ENCODE measurements at places on chromosomes 2 and 18.

GRCh38 chr2:174124181-174124580, 124.2 kb downstream of the OLA1 start:
- DNase-seq: no peak

- DNase-seq: no peak
Measured at GRCh38 chr2:68925295-68925896, 27.3 kb downstream of the GKN2 start.

GRCh38 chr2:72794572-72794971, 31.3 kb downstream of the EXOC6B start:
- DNase-seq: no peak

DNA sequence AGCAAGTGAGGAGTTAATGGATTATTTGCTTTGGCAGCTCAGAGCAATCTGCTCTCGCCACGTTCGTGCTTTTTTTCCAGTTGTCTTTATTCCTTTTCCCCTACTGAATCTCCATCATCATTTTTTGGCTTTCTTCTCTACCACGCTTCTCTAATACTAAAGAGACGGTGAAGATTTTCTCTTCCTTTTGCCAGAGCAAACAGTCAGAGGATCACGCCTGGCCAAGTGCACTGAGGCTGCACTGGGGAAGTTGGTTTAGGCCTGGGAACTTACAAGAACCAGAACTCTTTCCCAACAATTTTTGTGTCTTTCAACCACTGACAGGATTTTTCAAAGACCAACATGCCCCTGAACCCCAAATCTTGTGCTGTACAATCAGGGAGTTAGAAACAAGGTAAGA, 172.3 kb downstream of the PID1 start:
- no peak for DNase-seq

- peak; percentile 74 for DNase-seq
Measured at GRCh38 chr2:218272531-218273212, 2.4 kb downstream of the PNKD start.

- DNase-seq: no peak
Measured at GRCh38 chr2:134020608-134021007, 233.3 kb upstream of the MGAT5 start.

- DNase-seq: no peak
Measured at GRCh38 chr2:170716851-170717598, 1.9 kb downstream of the SP5 start.

- DNase-seq: no peak
Measured at GRCh38 chr2:7358865-7359447, 441.7 kb downstream of the RNF144A start.

GRCh38 chr2:86825693-86826381, 35.1 kb upstream of the CD8A start:
- DNase-seq: no peak

DNA sequence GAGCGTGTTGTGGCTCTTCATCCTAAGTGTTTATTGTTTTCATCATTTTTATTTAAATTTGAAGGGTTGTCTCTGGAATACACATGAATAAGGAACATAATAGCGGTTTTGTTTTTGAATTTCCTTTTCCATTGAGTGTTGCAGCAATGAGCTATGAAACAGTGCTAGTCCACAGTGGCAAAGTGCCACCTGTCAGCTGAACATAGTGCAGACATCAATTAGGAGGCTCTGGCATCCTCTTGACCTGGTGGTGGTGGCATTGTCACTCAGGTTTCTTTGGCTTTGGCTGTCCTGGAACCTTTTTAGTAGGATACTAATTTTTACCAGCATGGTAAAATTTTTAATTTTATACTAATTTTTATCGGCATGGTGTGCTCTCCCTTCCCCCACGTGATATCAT, 63.2 kb downstream of the UGGT1 start:
- no peak for DNase-seq

DNA sequence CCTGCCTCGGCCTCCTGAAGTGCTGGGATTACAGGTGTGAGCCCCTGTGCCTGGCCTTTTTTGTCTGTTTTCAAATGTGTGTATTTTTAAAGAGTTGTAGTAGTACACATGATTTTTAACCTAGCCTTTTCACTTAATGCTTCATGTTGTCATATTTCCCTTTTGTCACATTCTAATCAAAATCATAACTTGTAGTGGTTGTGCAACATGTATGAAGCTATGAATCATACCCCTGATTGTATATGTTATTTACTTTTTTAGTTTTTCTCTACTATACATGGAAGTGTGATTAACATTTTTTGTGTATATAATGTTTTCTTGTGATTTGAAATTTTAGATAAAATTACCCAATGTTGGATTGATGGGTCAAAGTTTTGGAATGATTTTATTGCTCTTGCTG, 8.5 kb downstream of the GEN1 start:
- DNase-seq: no peak

GRCh38 chr2:65383541-65384488, 48.6 kb downstream of the SPRED2 start:
- no peak for DNase-seq

DNA sequence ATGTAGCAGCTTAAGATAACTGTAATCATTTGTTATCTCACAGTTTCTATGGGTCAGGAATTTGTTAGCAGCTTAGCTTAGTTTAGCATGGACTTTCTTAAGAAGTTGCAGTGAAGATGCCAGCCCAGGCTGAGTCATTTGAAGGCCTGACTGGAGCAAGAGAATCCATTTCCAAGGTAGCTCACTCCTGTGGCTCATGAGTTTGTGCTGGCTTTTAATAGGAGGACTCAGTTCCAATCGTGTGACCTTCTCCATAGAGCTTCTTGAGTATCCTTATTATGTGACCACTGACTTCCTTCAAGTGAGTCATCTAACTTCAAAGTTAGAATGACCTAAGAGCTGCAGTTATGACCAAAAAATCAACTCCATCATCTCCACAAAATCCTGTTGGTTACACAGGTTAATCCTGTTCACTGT, 1.4 kb downstream of the GPATCH11 start:
- no peak for DNase-seq

- no peak for DNase-seq
Measured at GRCh38 chr18:58481321-58482180, 147.3 kb downstream of the ALPK2 start.

DNA sequence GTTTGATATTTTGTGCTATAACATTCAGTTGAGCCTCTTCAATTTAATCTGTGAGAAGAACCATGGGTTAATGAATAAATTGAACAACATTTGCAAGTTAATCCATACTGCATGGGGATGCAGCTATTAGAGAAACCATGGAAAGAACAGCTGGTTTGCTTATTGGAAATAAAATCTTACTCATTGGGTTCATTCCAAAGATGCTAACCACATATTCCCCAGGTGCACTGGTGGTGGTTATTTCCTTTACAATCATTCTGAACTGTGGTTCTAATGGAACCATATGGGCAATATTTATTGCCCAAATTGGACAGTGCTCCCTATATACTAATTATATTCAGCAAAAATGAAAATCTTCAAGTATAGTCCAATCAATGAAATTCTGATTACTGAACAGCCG, 1200.4 kb upstream of the CDH2 start:
- no peak for DNase-seq

DNA sequence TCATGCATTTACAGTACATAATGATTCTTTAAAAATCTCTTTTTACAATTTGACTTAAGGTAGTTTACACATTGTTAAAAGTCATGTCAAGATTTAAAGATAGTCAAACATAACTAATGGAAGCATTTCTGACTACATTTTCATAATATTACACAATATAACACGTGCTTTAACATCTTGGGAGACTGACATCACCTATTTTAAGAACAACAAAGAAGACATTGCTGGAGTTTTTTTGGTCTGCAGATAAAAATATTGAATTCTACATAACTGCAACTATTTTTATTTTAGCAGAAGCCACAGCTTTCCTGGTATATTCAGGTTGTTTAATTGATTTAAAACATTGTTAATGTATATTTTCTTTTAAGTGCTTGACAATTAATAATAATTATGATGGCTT, 65.7 kb downstream of the UBR3 start:
- no peak for DNase-seq

- no peak for DNase-seq
Measured at GRCh38 chr2:144801766-144802165, 281.8 kb upstream of the ZEB2 start.

- DNase-seq: no peak
Measured at GRCh38 chr2:157631861-157632260, 3.2 kb upstream of the ACVR1C start.

DNA sequence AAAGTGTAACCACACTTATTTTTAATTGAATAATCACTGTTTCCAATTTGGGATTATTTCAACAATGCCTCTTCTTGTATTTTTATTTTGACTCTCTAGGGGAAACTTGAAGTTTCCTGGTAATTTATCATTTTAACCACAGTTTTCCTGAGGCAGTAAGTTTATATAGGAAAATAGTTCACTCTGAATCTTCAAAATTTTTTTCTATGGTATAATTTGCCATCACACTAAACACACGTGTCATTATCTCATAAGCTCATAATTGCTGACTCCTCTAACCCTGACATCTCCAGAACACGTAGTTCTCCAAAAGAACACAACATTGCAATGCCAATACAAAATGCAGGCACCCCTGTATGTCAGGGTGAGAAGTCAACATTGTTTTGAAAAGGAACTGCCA, 102.2 kb upstream of the FZD7 start:
- DNase-seq: no peak

GRCh38 chr18:77208964-77209363, 40.7 kb upstream of the GALR1 start:
- no peak for DNase-seq

- DNase-seq: no peak
Measured at GRCh38 chr2:105697781-105698449, 46.8 kb upstream of the NCK2 start.

DNA sequence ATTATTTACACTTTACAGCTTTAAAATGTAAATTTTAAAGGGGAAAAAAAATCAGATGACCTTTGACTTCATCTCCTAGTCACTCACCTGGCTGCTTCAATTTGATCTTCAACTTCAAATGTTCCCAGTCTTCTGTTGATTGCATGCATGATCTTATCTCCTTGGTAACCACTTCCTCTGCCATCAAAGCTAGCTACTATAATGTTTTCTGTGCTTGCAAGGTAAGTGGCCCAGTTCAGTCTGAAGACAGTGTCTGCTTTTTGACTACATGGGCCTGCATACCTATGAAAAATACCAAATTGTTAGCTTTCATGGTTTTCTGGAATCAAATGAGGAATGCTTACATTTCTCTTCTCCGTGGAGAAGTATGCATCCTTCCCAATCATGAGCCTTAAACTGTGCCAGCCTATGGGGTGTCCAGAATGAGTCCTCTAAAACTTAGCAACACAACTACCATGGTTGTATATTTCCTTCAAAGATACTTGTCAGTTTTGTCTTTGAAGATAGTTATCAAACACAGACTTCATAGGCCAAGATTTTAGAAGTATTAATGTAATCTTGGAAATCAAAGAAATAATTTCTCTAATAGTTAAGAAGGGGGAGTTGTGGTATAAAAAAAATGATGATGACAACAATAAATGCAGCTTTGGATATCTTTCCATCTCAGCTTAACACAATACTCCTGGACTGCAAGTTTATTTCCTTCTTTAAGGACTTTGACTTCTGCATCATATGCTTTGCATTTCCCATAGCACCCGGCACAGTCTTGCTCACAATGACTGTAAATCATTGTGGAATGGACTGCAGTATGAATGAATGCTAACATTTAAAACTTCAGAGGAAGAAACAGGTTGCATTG, 62.1 kb downstream of the DPP4 start:
- no peak for DNase-seq

DNA sequence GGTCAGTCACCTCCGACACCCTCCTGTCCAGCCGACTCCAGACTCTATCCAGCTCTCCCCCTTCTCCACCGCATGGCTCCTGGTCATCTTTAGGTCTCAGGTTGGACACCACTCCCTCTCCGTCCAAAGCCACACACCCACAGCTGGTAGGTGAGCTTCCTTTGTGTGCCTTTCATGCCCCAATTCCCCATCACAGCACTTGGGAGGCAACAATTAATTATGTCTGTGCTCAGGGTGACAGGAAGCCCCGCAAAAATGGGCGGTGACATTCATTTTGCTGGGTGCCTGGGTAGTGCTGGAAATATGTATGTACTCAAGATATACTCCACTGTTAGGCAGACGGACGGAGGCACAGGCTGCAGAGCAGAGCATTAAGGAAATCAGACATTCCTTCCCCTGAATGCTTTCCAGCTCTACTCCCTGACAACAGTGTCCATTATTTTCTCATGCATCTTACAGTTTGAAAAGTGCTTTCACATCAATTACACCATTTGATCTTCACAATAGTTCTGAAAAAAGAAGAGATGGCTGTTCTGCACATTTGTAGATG, 13.1 kb downstream of the EPB41L3 start:
- DNase-seq: no peak
